ENCODE measurements at places on chromosomes 7 and 10.

DNA sequence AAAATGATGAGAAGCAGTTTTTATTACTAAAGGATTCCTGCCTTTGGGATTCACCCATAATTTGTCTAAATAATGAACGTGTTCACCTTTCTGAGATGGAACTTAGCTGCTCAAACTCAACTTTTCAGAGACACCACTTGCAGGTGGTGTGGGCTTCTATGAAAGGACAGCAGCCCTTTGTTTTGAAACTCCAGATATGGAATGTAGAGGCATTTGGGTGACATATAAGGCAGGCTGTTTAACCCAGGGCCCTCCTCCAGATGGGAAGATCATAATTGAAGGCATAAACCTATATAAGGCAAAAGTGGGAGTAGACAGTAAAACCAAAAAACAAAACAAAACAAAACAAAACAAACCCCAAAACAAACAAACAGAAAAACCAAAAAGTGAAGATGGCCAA is 11.9 kb upstream of the HUS1 start:
- no peak for DNase-seq

GRCh38 chr10:118534136-118534535 is 61.3 kb downstream of the PRLHR start:
- DNase-seq: no peak

DNA sequence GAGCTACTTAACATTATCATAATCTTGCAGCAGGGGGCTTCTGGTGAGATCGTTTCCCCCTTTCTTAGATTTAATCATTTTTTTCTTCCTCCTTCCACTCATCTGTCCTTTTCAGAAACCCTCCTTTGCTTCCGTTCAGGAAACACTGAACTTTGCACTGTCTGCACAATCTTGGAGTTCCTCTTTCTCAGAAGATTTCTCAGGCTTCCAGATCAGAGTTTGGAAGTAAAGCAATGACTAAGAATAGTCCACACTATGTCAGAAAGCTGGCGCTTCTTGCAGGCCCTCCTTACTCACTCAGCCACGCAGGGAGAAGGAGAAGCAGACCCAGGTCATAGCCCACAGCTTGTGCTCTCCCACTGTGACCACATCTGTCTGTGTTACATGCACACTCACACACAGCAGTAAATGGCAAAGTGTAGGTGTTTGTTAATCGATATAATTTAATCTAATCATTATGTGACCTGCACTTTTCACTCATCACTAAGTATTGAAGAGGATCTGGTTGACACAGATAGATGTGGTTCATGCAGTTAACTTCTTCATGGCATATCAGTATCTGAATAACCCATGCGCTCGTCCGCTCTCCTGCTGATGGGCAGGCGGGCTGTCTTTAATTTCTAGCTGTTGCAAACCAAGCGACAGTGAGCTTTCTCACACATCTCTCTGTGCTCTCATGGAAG is 30.2 kb downstream of the ALOX5 start:
- no peak for DNase-seq

DNA sequence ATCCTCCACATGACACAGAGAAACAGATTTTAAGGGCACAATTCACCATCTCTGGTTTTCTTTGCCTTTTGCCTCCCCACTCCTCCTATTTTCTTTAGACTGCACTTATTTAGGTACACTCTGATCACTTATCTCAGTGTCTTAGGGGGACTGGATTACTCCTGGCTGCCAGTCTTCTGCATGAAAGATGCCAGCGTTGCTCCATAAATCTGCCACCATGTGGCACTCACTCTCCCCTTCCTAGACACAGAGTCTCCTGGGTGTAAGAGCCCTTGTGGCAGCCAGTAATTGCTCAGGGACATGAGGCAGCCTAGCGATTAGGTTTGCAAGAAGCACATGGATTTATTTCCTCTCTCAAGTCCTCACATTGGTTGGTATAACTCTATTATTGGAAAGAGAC is 34.5 kb upstream of the RBM20 start:
- DNase-seq: peak; percentile 65

DNA sequence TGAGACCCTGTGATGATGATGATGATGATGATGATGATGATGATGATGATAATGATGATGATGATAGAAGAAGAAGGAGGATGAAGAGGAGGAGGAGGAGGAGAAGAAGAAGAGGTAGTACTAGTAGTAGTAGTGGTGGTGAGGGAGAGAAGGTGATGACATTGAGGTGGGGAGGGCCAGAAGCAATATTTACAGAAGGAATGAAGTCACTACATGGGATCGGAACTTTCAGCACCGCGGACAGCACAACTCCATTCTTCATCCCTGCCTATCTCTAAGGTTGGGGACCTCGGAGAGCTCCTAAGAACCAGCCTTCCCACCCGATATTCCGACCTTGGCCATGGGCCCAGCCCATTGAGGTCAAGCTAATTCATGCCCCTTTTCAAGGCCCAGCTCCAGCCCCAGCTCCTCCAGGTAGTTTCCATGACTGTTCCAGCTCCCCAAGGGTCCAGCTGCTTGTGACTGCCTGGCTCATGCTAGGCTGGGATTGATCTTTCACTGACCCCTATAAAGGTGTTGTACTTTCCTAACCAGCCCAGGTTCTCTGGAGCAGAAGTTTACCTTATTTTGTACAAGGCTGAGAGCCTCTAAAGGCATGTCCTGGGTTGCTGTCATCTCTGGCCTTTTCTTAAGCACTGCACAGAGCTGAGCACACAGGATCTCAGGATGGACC is 10.3 kb downstream of the CRHR2 start:
- no peak for DNase-seq

DNA sequence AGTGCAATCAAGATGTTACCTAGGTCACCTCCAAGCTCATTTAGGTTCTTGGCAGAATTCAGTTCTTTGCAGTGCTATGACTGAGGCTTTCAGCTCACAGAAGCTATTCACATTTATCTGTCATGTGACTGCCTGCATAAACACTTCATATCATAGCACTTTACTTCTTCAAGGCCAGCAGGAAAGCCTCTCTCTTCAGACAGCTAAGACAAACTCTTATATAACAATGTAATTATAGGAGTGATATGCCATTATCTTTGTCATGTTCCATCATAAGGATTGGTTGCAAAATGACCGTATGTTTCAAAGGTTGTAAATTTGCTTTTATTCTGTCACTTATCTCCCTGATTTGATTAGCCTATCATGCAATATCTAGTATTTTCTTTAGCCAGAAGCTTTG is 78.8 kb upstream of the TMEM196 start:
- DNase-seq: no peak

DNA sequence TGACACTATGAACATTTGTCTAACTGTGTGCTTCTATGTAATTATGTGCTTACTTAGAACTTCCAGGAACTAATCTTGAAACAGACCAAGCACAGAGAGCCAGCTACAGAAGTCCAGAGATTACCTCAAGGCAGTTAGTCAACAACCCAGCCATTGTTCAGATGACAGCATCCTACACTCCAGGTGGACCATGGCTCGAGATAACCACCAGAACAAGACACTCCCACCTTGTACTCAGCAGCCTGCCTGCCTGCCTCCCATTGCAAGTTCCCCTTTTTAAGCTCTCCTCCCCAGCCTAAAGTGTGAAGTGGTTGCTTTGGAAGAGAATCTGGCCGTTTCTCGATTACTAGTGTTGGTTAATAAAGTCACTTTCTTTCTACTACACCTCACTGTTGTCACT is 1080.6 kb upstream of the LRRN3 start:
- DNase-seq: no peak

DNA sequence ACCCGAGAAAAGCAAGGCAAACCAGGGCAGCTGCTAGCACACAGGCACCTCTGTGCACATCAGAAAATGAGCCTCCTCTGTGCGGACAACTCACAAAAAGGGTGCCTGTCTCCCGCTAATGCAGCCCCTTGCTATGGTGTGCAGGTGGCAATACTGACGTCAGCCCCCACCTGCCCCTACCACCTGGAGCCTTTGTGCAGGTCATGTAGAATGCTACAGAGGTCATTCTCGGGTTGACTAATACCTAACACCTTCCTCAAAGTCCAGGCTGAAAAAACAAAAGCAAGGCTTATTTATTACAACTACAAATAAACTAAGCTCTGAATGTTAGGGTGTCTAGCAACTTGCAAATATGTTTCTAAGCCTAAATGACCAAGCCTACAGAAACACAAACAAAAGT is 13.9 kb downstream of the PIP4K2A start:
- DNase-seq: no peak

GRCh38 chr7:80832006-80832405 is 86.8 kb downstream of the SEMA3C start:
- DNase-seq: no peak

DNA sequence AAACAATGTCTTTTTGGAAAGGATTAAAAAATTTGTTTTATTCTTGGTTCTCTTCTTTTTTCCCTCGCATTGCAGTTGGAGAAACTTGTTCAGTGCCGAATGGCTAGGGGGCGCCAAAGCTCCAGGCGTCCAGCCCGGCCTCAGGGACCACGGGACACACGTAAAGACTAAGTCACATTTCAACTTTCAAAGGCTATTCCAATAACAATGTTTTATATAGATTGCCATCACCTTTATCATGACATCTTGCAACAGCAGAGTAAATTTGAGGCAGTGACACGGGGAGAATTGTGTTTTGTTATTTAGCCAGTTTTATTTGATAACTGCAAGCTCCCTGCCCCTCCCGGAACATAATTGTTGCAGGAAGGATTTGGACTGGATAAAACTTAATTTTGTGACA is 2.2 kb upstream of the IGFBP3 start:
- peak; percentile 76 for DNase-seq

GRCh38 chr10:3126249-3126648 is 46.3 kb downstream of the PITRM1 start:
- DNase-seq: peak; percentile 34

DNA sequence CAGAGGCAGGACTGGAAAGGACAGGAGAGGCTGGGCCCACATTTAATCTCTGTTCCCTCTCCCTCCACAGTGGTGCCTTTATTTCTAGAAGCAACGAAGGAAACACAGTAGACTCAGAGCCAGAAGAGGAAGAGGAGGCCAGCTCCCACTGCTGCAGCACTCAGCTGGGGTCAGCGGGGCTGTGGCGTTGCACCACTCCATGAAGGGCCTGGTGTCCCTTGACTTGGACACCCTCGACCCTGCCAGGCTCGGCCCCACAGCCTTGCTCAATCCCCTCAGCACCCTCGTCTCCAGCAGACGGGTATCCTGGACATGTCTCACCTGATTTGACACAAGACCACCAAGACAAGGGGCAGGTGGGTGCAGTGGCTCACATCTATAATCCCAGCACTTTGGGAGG is 38.8 kb downstream of the PRKAG2 start:
- DNase-seq: no peak

- no peak for DNase-seq
Measured at GRCh38 chr7:75889223-75889825, 10.5 kb downstream of the RHBDD2 start.

GRCh38 chr10:16809074-16809718 is 8.0 kb downstream of the RSU1 start:
- peak; percentile 76 for DNase-seq

DNA sequence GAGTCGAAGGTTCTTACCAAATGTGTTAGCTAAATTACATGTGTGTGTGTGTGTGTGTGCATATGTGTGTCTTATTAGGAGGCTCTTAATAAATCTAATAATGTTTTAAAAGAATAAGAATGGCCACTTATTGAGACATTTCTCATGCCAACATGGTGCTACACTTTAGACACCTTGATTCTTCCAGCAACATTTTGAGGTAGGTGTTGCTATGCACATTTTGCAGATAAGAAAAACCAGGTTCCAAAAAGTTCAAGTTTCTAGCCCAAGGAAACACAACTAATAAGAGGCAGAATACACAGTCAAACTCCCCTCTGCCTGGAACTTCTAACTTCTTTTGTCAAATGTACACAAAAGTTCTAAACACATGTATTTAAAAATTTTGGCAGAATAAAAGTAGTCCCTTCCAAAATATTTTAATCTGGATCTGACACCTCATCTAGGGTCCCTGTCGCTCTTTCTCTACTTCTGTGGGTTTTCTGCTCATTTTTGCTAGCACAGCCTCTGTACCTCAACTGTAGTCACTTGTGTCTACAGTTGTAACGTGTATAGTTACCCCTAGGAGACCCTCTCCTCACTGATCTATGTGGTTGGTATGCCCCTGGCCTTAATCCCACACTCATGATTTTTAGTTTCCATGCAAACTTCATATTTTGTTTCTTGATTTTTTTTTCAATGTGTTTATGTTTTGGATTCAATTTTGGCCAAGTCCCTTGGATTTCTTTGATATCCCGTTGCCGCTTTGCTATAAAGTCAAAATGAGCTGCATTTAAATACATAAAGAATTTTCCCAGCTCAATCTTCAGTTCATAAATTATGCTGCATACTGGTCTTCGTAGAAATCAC is 4.3 kb downstream of the ANKRD1 start:
- no peak for DNase-seq

- no peak for DNase-seq
Measured at GRCh38 chr7:134535272-134535918, 8.0 kb downstream of the AKR1B10 start.

DNA sequence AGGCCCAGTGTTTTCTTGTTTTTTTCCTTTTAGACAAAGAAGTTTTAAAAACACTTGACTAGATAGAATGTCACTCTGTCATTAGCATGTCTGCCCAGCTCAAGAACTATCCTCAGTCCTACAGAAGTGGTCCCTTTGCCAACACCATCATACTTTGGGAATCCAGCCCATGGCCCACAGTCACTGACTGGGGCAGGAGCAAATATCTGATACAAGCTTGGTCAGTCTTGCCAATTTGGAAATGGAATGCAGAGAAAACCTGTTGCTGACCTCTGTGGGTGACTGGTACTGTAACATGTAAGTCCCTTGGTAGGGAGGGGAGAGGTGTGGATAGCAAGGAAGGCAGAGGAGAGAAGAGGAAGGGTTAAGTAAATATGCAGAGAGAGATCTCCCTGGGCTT is 47.8 kb downstream of the IPMK start:
- DNase-seq: no peak

DNA sequence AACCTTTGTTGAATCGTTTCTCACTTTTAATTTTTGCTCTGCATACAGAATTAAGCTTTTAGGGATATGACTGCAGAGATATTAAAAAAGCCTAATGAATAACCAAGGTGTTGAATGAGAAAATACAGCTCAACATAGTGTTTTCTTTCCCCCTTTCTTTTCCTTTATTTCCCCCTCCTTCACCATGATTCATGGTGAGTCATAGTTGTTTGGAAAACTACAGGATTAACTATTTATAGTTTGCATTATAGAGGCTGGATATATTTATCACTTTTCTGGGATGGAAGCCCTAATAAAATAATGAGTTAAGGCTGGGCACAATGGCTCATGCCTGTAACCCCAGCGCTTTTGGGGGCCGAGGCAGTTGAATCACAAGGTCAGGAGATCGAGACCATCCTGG is 115.0 kb downstream of the DNAJB9 start:
- DNase-seq: no peak

GRCh38 chr7:35593899-35594298 is 101.0 kb downstream of the HERPUD2 start:
- DNase-seq: peak; percentile 48

DNA sequence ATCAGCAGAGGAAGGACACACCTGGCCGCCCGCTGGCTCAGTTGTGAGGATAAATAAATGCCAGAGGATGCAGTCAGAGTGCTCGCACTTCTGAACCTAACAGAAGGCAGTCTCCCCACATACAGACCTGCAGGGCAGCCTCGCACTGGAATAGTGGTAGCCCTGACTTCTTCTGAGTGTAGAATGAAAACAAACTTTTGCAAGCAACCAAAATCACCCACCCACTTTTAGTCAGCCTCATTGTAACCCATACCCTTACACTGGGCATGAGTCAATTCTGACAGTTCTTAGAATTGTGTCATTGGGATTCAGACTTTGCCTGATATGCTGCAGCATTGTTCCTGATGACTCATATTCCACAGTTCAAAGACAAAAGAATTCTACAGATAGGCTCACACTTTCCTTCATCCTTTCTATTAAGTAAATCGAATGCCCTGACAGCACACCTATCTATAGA is 167.0 kb upstream of the CDK1 start:
- DNase-seq: no peak

GRCh38 chr7:113774182-113774807 is 144.5 kb downstream of the PPP1R3A start:
- DNase-seq: peak; percentile 77
